ENCODE measurements at places on chromosomes 7 and 10. TPM values are rescaled to one million over a fixed set of nuclear protein-coding genes. Genes with fewer than 3 reads are reported as not detected.

DNA sequence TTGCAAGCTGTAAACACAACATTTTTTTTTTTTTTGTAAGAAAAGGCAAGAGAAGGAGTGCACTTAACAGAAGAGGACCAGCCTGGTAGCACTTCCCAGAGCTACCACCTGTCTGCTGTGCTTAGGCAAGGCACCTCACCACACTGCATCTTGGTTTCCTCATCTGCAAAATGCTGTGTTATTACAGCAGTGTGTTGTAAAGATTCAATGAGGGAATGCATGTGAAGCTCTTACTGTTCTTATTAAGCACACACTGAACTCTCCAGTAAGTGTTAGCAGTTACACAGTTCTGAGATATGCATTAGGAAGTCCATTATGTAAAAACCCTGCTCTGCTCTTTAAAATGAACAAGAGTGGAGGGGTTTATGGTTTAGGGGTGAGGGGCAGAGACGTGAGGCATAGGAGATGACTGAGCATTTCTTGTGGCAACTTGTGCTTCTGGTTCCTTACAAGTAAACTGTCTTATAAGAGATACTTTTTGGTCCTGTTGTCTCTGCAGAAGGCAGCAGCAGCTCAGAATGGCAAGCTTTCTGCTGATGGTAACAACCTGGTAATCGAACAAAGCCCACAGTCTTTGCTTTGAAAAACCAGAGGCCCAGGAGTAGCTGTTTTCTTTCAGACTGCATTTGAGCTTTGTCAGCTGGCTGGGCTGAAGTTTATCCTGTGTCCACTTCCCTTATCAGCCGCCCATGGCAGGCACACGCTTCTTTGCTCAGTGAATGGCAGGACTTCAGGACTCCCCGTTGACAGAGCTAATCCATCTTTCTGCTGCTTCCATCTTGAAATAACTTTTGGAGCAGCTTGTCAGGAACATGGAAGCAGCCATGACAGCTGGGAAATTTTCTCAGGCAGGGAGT is 98.8 kb upstream of the BMPER start:
- H3K27ac ChIP-seq, result no peak overlapping the region
- no peaks in the 10 kb centered on the region for H3K27me3 ChIP-seq
- peak; percentile 8 for DNase-seq
- peaks cover 3% of the 10 kb centered on the region for H3K4me1 ChIP-seq

TRIL gene
- total RNA-seq, result 14.3 TPM

DNA sequence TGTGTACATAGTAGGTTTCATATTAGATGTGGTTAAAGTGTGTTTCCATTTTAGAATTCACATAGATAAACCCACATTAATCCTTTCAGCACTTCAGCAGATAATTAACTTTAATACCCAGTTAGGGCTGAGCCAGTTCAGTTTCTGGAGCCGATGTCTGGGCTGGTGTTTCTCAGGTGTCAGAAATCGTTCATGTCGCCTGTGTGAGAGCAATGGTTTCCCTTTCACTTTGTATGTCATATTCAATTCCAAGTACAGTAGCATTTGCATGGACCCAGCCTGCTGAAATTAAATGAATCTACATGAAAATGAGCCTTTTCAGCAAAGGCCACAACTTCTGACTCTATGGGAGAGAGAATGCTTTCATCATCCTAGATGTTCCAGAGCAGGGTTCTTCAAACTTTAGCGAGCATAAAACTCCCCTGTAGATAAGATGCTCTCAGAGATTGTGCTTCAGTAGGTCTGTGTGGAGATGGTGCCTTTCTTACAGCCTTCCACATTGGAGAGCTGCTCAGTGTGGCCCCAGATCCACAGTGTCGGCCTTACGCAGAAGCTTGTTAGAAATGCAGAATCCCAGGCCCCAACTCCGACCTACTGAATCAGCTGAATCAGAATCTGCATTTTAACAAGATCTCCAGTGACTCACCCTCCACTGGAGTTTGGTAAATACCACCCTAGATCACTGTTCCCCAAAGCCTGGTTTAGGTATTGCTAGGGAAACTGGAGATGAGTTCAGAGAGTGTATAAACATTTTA is 19.6 kb downstream of the WIPF3 start:
- DNase-seq, result no peak
- H3K36me3 ChIP-seq, result no peaks in the 10 kb centered on the region
- no peaks in the 10 kb centered on the region for H3K27me3 ChIP-seq

- H3K4me1 ChIP-seq, result no peaks in the 10 kb centered on the region
- H3K27me3 ChIP-seq, result no peaks in the 10 kb centered on the region
Measured at GRCh38 chr10:22058201-22058600, 54.7 kb upstream of the DNAJC1 start.

- H3K27ac ChIP-seq, result no peak overlapping the region
- no peaks in the 10 kb centered on the region for H3K4me1 ChIP-seq
- no peaks in the 10 kb centered on the region for H3K27me3 ChIP-seq
- no peak overlapping the region for H3K4me3 ChIP-seq
- H3K36me3 ChIP-seq, result no peaks in the 10 kb centered on the region
Measured at GRCh38 chr7:9523579-9523978, 1090.2 kb downstream of the NXPH1 start.

GRCh38 chr7:460374-461116 is 59.1 kb downstream of the PDGFA start:
- H3K36me3 ChIP-seq, result no peaks in the 10 kb centered on the region
- H3K4me3 ChIP-seq, result no peak overlapping the region
- no peak overlapping the region for H3K27ac ChIP-seq
- peaks cover 14% of the 10 kb centered on the region for H3K4me1 ChIP-seq

FOXI2 gene
- not detected for total RNA-seq

All from neural progenitor cell (in vitro differentiated cells).